ENCODE measurements at places on chromosomes 6 and 20. TPM values are rescaled to one million over a fixed set of nuclear protein-coding genes. Genes with fewer than 3 reads are reported as not detected.

Gene CDC5L
- 23.0 TPM for total RNA-seq

Gene COL21A1
- total RNA-seq, result 1.0 TPM

Gene SLC13A3
- not detected for total RNA-seq

DNA sequence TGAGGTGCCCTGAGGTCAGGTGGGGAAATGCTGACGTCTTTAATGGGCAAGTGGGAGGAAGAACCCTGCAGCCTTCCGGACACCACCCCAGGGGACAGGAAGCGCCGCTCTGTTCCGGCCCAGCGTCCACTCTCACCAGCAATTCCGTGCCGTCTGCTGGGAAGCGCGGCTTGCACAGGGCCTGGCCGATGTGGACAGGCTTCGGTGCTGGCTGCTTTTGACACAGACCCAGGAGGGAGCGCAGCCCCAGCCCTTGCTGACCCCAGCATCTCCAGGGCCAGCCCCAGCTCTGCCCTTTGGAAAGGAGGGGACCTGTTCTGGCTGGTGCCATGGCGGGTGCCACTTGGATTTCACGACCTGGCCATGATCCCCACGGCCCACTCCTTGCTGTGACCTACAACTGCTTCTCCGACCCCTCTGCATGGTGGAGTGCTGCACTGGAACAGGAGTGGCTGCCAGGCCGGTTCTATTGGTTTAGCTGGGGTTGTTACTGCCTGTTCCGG, 123.2 kb downstream of the DLL1 start:
- peaks cover 11% of the 10 kb centered on the region for H3K27me3 ChIP-seq
- H3K4me1 ChIP-seq, result no peaks in the 10 kb centered on the region
- H3K36me3 ChIP-seq, result no peaks in the 10 kb centered on the region
- no peak overlapping the region for H3K27ac ChIP-seq
- no peak overlapping the region for H3K4me3 ChIP-seq

Data from PC-3 (cell line).